ENCODE measurements at places on chromosomes 1 and 21.

- no peak for DNase-seq
Measured at GRCh38 chr21:45594721-45595489, 48.6 kb upstream of the PCBP3 start.

GRCh38 chr1:117793413-117793812 lies 136.0 kb downstream of the GDAP2 start:
- no peak for DNase-seq

- peak; percentile 81 for DNase-seq
Measured at GRCh38 chr1:237736372-237737029, 154.2 kb downstream of the ZP4 start.

GRCh38 chr1:36440646-36441045 lies 9.6 kb downstream of the OSCP1 start:
- no peak for DNase-seq

DNA sequence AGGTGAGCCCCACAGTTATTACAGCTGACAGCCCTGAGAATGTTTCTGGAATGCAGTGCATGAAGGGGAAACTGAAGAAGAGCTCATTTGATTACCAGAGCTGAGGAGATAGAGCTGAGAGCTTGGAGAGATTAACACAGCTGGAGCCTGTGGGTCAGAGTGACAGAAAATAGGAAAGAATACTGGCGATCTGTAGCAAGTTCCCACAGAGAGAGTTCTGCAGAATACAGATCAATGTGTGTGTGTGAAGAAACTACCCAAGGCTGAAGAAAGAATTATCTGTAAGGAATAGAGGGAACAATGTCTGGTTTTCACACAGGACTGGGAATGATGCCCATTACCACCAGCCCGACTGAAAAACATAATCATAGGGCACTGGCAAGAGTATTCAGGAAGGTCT lies 103.6 kb upstream of the SNX7 start:
- no peak for DNase-seq

- no peak for DNase-seq
Measured at GRCh38 chr1:58850636-58851035, 66.8 kb upstream of the JUN start.

DNA sequence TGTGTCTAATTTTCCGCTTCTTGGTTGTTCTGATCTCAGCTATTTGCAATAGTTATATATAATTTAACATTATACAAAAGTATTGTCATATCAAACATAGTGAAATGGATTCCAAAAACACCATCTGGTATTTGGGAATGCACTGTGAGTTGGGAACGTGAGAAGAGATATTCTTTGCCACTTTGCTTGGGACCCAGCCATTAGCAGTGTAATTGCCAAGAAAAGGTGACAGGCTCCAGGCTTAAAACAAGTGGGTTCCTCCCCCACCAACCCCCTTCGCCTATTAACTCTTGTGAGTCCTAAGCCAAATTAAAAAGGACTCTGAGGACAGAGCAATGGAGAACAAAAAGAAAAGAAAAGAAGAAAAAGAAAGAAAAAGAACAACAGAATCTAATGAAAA lies 186.7 kb upstream of the NFIA start:
- DNase-seq = no peak

GRCh38 chr21:20040768-20041167 lies 957.4 kb upstream of the NCAM2 start:
- DNase-seq = no peak

DNA sequence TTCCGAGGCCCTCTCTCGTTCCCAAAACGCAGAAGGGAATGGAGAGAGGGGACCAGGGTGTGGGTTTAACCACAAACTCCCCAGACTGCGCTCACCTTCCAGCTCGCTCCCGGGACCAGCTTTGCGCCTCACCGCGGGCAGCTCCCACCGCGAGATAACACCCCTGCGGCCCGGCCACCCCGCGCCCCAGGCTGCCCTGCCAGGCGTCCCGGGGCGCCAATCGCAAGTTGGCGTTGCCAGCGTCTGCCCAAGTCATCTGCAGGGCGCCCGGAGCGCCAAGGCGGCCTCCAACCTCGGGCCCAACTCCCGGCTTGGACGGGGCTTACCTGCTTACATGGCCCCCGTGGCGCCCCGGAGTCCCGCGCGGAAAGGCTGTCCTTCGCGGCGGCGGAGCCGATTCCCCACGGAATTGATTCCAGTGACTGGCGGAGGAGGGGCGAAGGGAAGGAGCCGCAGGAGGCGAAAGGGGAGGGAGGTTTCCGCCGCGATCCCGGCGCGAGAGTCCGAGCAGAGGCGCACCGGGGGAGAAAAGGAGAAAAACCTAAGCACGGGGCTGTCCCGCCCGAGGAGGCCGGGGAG lies 456 bp downstream of the PTPN14 start:
- DNase-seq = no peak

GRCh38 chr1:213345621-213346020 lies 294.6 kb downstream of the RPS6KC1 start:
- DNase-seq = no peak

DNA sequence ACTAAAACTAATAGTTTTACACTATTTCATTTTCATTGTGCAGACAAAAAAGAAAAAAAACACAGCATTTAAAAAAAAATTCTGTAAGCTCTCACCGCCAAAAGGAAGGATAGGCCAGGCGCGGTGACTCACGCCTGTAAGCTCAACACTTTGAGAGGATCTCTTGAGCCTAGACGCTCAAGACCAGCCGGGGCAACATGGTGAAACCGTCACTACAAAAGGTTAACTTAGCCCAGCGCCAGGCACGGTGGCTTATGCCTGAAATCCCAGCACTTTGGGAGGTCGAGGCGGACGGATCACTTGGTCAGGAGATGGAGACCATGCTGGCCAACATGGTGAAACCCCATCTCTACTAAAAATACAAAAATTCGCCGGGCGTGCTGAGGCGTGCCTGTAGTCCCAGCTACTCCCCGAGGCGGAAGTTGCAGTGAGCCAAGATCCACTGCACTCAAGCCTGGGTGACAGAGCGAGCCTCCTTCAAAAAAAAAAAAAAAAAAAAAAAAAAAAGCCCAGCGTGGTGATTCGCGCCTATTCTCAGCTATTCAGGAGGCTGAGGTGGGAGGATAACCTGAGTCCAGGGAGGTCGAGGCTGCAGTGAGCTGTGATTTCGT lies 14.3 kb upstream of the SPEN start:
- DNase-seq = peak; percentile 59

DNA sequence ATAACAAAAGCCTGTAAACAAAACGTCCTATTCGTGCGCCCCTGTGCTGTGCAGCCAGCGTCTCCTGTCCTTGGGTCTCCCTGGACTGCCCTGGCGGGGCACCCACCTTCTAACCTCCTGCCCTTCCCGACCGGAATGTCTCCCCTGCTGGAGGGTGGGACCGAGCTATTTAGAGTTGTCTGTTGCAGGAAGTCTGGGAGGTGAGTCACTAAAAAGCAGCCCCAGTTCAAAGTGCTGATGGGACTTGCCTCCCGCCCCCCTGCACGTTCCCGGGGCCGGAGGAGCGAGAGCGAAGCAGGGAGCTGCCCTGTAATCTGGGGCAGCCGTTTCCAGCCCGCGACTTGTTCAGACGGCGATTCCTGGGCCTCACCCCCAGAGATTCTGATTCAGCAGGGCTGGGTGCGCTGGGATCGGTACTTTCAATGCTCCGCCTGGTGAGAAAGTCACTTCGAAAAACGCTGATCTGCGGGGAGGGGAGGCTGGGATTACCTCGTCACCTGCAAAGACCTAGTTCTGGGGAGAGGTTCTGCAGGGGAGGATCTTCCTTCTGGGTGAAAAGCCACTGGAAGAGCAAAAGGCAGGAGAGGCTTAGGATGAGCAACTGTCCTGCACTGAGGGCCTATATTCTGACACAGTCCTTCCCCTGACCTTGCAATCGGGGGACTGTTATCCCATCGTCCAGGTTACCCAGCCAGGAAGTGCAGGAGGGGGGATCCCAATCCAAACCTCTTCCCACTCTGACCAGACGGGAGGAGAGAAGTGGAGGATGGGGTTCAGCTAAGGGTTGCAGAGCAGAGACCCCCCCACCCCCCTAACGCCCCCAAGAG lies 1.2 kb upstream of the DHRS3 start:
- peak; percentile 57 for DNase-seq

DNA sequence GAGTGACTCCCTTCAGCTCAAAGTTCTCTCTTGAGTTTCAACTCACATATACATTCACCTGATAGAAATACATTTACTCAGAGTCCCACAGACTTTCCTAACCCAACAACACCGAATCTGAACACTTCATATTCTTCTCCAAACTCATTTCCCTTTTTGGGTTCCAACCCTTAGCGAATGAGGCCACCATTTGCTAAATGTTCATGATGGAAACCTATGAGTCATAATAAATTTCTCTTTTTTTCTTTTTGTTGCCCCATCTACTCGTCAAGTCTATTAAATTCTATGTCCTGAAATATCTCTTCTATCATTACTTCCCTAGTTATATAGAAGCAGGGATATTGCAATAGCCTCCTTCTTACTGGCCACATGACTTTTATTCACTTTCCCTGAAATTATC lies 100.1 kb downstream of the HLX start:
- no peak for DNase-seq

DNA sequence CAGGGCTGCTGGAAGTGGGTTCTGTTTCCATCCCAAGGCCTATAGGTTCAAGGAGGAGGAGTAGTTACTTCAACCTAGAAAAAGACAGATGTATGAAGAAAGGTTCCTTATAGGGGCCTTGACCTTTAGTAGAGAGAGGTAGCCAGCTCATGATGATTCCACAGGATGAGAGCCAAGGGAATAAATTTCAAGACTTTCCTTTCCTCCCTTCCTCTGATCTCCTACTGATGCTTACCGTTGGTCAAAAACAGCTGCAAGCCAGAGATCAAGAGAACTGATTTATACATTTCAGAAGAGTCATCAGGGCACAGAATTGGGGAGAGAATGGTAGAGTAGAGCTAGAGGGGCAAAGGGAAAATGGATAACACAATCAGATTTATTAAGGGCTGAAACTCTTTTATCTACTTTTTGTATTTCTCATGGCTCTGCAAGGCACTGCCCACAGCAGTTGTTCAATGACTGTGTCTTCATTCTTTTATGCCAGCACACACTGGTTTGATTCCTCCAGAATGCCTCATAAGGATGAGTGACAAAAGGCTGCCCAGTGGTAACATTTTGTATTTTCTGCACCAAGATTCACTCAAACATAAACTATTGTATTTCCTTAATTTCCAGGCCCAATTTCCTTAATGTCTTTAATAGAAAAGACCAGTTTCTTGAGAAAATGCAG lies 37.4 kb downstream of the AK5 start:
- DNase-seq = no peak

DNA sequence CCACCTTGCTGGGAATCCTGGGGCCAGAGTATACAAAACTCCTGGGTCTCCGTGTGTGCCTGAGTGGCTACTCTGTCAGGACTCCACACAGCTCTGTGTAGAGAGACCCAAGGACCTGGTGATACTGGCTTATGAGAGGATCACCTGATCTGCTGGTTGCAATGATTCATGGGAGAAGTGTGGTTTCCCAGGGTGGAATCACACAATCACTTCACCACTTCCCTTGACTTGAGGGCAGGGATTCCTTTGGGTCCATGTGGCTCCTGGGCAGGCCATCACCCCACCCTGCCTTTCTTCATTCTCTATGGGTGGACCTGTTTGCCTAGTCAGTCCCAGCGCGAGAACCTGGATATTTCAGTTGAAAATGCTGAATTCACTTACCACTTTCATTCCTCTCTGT lies 13.3 kb downstream of the PRSS38 start:
- no peak for DNase-seq

DNA sequence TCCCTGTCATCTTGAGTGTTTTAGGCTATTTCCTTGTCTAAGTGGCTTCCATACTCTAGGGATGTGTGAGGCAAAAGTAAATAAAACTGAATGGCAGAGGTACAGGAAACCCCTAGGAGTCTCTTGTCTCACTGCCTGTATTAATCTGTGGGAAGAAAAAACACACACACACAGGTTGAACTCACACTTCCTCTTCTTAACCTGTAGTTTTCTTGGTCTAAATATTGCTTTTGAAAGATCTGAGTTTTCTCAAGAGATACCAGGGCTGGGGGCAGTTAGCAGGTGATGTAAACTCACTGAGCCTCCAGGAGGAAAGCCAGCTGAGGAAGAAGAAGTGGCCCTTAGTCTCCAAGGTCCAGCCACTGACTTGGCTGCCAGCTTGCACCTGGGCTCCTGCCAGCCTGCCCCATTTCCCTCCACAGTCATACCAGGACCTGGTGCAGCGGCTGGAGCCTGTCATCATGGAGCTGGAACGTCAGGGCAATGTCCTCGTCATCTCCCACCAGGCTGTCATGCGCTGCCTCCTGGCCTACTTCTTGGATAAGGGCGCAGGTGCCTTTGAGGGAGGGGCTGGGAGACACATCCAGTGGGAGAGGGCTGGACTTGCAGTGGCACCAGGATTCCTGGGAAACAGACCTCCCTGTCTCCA lies 16.9 kb downstream of the PFKFB2 start:
- no peak for DNase-seq

DNA sequence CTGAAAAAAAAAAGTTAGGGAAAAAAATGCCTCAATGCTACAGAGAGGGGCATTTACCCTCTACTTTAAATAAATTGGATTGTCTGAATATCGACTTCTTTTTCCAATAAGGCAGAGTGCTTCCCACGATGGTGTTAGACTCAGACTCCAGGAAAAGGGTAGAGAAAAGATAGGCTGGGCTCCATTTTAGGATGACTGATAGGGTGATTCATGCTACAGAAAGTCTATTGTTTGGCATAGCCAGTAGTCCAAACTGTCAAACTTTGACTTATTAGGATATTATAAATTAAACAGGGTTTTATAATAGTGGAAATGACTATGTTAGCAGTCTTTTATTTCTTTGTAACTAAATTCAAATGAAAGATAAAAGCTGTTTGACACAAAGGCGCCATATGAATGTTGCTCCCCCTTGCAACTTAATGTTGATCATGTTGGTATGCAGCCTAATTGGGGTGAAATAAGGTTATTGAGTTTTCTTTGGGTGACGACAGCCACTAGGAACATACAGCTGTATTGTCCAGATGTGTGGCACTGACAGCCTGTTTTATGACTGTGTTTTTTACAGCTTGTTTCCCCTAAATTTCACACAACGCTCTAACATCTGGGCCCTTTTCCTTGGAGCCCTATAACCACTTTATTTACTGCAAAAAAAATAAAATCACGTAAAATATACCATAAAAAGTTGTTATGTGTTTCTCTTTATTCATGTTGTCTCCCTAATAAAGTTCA lies 69.3 kb downstream of the SPAG17 start:
- DNase-seq = no peak

- no peak for DNase-seq
Measured at GRCh38 chr1:212215910-212216309, 69.3 kb upstream of the PPP2R5A start.

DNA sequence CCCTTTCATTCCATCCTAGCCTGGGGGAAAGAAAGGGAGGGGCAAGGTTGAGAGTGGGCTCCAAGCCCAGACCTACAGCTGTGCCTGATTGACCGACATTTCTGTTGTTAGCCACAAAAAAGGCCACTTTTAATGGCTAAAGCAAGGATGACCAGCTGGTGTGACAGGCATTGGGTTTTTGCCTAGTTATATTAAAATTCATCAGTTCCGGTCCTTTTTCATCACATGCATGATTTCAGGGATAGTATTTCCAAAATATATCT lies 192.3 kb downstream of the ZNF326 start:
- DNase-seq = no peak
